ENCODE measurements at places on chromosomes 6 and 20. TPM values are rescaled to one million over a fixed set of nuclear protein-coding genes. Genes with fewer than 3 reads are reported as not detected.
A peak's percentile ranks its signal among the peaks of the same experiment; 100 is the strongest.

The SLCO4A1 gene
- total RNA-seq: 63.3 TPM

The PPT2 gene
- 19.2 TPM for total RNA-seq

The RIMS4 gene
- 3.2 TPM for total RNA-seq

The MAN1A1 gene
- 74.0 TPM for total RNA-seq

The TAPBP gene
- 191 TPM for total RNA-seq

The IL20RA gene
- total RNA-seq: 13.3 TPM

The HNF4A gene
- 0.20 TPM for total RNA-seq

The CCN6 gene
- total RNA-seq: not detected

The HAO1 gene
- total RNA-seq: not detected

The DEFB132 gene
- not detected for total RNA-seq

The TMC2 gene
- total RNA-seq: 0.43 TPM

DNA sequence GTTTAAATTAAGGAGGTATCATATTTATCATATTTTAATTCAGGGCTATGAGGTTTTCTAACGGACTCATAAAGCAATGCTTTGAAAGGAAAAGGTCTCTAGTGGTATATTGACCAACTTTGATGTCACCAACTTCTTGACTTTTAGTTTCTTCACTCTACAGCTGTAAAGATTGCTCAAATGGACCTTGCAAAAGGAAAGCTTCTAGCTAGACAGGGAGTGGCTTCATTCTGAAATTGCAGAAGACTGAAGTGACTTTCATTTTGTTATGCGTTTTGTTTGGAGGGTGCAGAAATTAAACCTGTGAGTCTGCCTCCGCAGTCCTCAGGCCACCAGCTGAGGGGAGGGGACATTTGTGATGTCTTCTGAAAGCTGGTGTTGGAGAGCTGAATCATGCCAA lies 95.7 kb downstream of the SLC24A3 start:
- DNase-seq: no peak

DNA sequence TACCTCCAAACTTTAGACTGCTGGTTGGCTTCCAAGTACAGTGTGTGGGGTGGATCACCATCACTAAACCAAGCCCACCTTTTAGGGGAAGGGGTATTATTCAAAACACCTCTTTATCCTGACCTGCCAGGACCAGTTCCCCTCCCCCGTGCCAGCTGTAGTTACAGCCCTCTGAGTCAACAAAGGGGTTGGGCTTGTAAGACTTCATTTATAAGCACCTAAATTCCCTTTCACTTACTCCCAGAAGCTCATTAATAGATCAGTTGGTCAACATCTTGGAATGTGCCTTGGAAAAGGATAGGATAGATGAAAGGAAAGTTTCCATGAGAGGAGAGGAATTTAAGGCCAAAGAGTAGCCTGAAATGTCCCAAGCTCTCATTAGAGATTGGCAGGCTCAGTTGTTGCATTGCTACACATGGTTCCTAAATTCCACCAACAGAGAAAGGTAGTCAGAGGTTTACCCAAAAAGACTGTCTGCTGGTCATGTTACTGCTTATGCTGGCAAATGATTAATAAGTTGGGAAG lies 59.2 kb downstream of the TNFAIP3 start:
- no peak for DNase-seq

DNA sequence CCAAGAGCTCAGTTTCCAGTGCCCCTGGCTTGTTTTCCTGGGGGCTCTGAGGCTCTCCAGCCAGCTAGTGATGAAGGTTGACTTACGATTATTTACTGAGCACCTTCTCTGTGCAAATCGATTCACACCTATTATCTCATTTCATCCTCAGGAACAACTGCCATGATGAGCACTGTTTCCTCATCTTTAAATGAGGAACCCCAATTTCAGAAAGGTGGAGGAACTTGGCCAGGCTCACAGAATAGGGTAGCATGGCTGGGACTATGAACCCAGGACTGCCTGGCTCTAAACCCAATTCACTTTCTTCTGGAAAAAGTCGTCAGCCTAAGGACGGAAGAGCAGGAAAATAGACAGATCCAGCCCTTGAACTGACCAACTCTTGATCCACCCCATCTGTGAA lies 3.5 kb upstream of the BPI start:
- DNase-seq: no peak

DNA sequence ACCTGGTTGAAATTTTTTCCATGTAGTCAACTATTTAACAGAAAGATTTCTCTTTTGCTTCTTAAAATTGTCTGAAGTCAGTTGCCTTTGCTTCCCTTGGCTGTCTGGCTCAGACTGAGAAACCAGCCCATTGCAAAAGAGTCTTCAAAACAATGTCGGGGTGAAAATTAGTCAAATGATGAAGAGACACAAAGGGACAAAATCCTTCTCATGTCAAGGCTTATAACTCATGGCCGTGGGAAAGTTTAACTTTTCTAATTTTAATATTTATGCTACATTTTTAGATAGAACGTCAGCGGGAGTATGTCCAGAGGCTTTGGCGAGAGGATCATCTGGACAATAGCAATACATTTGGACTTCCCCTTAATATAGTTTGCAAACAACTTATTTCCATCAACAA lies 127.2 kb downstream of the CD164 start:
- no peak for DNase-seq

DNA sequence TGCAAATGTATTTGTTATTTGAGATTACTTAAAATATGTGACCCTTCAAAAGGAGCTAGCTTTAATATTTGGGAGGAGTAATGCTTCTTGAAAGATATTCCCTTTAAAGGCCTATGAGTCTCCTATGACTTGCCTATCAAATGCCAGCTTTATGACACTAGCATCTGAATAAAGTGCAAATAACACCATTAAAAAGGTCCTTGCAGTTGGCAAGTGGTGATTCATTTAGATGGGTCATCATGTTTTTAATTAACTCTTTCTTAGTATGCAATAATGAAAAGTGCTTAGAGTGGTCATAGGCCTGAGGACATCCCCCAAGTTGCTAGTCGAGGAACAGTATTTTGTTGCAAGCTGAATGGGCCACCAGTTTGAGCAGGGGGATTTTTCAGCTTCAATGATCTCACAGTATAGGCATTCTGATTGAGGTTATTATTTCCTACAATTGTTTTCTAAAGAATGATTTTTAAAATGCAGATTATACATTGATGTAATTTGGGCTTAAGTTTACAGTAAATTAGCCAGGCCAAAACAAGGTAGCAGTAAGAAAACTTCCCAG lies 3.7 kb upstream of the CD2AP start:
- no peak for DNase-seq

DNA sequence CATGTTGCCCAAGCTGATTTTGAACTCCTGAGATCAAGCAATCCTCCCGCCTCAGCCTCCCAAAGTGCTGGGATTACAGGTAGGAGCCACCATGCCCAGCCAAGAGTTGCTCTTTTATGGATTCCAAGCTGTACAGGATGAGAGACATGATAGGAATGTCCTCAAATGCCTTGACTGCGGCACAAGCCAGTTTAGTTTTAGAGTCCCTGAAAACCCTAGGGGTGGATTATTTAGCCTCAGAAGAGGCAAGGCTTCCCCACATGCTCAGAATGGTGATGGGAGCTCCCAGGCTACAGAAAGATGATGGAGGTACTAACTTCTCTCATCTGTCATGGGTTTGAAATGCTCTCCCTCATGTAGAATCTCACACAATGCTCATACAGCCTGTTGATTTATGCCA lies 280.5 kb upstream of the PRND start:
- DNase-seq: no peak

DNA sequence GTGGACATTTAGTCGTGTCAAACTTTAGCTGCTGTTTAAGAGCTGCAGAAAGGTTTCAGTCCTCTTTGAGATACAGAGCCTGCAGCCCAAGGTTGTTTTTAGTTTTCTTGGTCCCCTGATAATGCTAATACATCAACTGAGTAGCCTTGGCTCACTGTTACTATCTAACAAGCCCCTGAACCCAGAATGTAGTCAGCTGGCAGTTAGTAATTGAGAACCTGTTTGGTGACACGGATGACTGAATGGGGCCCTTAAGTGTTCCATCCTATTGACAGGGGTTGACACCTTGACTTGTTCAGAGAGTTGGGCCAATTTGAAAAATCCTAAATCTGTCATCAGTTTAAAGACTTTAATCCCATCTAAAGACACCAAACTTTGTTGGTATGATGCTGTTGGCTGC lies 2.8 kb downstream of the RTN4IP1 start:
- DNase-seq: no peak

GRCh38 chr20:39812116-39812515 lies 850.0 kb downstream of the DHX35 start:
- DNase-seq: no peak

DNA sequence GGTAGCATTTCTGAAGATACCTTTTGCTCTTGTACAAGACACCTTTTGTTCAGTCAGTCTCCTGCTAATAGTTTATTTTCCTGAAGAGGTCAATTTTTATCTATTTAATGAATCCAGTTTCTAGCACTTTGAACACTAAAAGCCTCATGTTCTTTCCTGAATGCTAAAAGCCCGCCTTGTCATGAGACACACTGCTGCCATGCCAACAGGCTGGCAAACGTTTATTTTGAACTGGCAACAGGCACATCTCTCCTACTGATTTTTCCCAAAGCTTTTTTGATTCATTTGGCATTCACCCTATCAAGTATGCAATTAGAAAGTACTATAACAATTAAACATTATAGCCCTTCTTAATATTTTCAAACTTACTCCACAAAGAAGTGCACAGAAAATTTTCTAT lies 421.2 kb upstream of the EYS start:
- DNase-seq: no peak

DNA sequence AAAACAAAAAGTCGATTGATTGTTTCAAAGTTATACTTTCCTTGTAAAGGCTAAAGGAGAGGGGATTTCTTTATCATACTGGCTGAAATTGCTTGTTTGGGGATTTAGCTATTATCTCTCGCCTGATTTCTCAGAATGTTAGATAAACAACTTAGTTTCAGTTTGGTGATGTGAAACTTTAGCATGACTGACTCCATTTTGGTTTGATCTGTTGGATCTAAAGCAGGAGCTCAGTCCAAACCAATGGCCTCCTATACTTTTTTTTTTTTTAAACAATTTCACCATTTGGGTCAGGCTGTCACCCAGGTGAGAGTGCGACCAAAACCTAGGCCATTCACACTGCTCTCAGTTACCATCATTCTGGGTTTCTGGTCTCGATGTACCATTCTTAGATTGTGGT lies 45.4 kb upstream of the SLC16A10 start:
- no peak for DNase-seq

- DNase-seq: no peak
Observed at GRCh38 chr6:35703554-35703953, 14.8 kb upstream of the FKBP5 start.

GRCh38 chr20:35600176-35600992 lies 15.2 kb upstream of the SPAG4 start:
- no peak for DNase-seq

DNA sequence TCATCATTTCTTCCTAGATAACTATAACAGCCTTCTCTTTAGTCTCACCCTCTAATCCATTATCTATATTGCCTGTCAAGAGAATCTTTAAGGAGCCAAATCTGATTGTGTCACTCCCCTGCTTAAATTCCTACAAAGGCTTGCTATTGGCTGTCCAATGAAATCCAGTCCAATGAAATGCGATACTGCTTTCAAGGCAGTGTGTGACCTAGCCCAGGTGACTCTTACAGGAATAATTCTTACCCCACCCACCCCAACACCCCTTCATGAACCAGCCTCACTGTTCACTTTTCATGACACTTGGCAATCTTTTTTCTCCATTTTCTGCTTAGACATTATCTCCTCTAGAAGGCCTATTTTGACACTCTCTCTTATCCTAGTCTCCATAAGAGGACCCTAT lies 163.3 kb upstream of the MARCKS start:
- no peak for DNase-seq

GRCh38 chr6:122751326-122751725 lies 28.2 kb upstream of the FABP7 start:
- DNase-seq: no peak

DNA sequence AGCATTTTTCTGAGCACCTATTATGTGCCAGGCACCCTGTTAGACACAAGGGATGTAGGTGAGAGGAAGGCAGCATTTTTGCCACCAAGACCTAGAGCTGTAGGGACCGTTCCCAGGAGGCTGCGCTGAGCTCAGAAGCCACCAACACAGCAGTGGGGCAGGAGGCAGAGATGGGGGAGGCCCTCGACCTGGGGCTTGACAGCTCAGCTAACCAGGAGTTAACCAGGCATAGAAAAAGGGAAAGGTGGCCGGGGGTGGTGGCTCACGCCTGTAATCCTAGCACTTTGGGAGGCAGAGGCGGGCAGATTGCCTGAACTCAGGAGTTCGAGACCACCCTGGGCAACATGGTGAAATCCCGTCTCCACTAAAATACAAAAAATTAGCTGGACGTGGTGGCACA lies 29.5 kb downstream of the KIF25 start:
- no peak for DNase-seq

DNA sequence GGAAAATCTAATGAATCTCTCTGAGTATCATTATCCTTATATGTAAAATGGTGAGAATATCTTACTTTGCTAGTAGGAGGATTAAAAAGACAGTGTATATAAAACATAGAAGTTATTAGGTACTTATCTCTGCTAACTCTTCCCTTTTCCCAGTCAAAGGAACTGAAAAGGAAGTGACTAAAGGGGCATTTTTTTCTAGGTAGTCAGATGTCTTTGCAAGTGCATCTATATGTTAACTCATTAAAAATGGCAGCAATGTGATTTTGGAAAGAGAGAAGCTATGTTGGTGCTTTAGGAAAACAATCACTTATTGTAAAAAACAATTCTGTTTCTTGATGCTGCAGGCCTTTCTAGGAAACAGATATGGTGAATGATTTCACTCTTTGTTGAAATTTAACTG lies 180.9 kb downstream of the SAMD5 start:
- DNase-seq: no peak

- DNase-seq: no peak
Observed at GRCh38 chr6:33800248-33800969, 3.4 kb downstream of the MLN start.

DNA sequence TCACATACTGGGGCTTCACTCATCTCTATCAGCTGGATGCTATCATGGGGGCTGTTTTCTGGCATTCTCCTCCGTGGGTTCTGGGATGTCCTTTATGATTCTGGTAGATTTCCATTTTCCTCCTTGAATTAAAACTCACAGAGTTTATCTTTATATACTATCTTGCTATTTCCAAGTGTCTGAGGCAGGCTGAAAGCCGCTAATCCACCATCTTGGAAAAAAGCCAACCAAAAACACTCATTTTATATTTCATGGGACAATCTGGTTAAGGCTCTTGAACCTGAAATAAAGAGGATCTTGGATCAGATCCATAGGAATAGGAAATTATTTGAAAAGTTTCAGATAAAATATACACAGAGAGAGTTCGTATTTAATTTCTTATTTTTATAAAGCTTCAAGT lies 86.0 kb downstream of the AFG1L start:
- no peak for DNase-seq

GRCh38 chr6:73375216-73375615 lies 5.5 kb upstream of the OOEP start:
- no peak for DNase-seq

DNA sequence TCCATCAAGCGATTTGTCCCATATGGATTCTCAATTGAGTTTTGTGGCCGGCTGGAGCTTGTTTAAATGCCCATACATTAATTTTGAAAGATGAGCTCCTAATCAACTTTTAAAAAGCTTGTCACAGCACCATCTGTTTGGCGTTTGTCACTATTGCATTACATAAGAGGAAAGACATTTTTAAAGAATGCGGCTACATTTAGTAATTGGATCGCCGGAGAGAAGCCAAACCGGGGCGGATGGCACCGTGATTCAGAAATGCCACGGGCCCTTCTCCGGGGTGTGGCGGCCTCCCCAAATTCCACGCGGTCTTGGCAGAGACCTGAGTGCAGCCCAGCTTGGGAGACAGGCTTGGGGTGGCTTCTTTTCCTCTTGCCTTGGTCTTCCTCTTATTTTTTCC lies 67.7 kb upstream of the ZNFX1 start:
- DNase-seq: no peak

- DNase-seq: peak; percentile 69
Observed at GRCh38 chr6:117919775-117920729, 13.0 kb downstream of the SLC35F1 start.

GRCh38 chr6:41647061-41647511 lies 8.8 kb downstream of the MDFI start:
- peak; percentile 62 for DNase-seq

All from upper lobe of right lung (tissue), 1 donor.